ENCODE measurements at places on chromosomes 5 and 9. TPM values are rescaled to one million over a fixed set of nuclear protein-coding genes. Genes with fewer than 3 reads are reported as not detected.

The BSPRY gene
- not detected for total RNA-seq

The PDE6A gene
- not detected for total RNA-seq

The RNF183 gene
- total RNA-seq, result not detected

The NKD2 gene
- total RNA-seq, result not detected

The RAI14 gene
- total RNA-seq, result not detected

The EIF4E1B gene
- total RNA-seq, result not detected

The FUT7 gene
- 0.27 TPM for total RNA-seq

The OCLN gene
- total RNA-seq, result 6.2 TPM

The MXD3 gene
- 19.9 TPM for total RNA-seq

The SLC45A2 gene
- total RNA-seq, result 0.40 TPM

The PCDHA1 gene
- total RNA-seq, result not detected

- DNase-seq, result no peak
Observed at GRCh38 chr5:77396017-77396416, 96.1 kb downstream of the WDR41 start.

GRCh38 chr5:171155621-171156020, 153.4 kb upstream of the TLX3 start:
- DNase-seq, result no peak

- no peak for DNase-seq
Observed at GRCh38 chr9:94287877-94288513, 28.9 kb downstream of the ZNF169 start.

GRCh38 chr9:85321561-85321960, 420.2 kb downstream of the AGTPBP1 start:
- no peak for DNase-seq

- DNase-seq, result no peak
Observed at GRCh38 chr9:16726029-16726428, 144.4 kb downstream of the BNC2 start.

- DNase-seq, result no peak
Observed at GRCh38 chr5:160545832-160546231, 124.2 kb downstream of the PTTG1 start.

DNA sequence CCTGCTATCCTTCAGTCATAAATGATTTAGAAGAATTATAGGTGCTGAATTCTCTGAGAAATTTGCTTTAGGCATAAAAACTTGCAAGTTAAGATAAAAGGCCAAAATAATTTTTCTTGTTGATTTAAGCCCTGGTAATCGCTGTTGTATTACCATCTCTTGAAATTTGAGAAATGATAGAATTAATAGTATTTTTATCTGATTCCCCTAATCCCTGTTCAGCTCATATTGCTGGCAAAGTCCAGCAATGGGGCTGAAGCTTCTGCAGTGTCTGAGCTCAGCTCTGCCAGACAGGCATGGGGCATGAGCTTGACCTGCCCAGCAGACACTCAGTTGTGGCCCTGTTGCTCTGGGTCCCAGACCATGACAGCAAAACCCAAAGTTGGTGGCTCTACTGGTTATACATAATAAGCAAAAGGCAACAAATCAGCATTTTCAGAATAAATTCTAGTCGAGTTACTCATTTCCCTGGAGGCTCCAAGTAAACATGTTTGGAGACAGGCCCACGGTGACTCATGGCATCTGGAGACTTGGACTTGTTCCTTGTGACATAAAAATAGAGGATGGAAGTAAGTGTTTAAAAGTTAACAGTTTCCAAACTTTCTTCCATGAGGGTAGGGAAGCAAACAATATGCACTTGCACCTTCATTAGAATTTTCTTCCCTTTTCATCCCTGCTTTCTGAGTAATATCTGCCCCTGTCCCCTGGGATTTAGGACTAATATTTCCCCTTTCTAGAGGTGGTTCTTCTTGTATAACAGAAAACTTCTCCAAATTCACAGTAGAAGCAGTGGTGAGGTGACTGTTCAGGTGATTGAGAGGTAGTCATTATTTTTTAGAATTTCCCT, 60.2 kb upstream of the SLC2A8 start:
- no peak for DNase-seq

- DNase-seq, result no peak
Observed at GRCh38 chr9:8694983-8695588, 895.5 kb upstream of the DMAC1 start.

DNA sequence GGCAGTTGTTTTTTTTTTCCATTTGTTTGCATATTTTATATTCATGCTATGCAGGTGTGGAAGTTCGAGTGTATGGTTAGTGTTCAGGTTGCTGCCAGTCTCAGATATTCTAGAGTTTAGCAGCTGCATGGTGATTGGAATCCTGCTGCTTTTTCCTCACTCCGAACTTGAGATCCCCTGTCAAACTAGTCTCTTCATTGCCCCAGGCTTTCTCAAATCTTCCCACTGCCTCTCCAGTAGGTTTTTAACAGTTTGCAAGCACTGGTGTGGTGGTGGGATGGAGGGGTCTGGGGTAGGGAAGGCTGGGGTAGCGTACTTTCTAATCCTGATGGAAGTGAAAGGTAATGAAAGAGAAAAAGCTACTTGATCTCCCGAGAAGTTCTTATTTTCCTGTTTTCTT, 112.9 kb downstream of the CHSY3 start:
- DNase-seq, result no peak

- no peak for DNase-seq
Observed at GRCh38 chr5:155699385-155699784, 627.6 kb upstream of the SGCD start.

GRCh38 chr5:32780508-32780919, 69.4 kb downstream of the NPR3 start:
- DNase-seq, result no peak

- no peak for DNase-seq
Observed at GRCh38 chr9:126386776-126387175, 60.1 kb downstream of the MVB12B start.

DNA sequence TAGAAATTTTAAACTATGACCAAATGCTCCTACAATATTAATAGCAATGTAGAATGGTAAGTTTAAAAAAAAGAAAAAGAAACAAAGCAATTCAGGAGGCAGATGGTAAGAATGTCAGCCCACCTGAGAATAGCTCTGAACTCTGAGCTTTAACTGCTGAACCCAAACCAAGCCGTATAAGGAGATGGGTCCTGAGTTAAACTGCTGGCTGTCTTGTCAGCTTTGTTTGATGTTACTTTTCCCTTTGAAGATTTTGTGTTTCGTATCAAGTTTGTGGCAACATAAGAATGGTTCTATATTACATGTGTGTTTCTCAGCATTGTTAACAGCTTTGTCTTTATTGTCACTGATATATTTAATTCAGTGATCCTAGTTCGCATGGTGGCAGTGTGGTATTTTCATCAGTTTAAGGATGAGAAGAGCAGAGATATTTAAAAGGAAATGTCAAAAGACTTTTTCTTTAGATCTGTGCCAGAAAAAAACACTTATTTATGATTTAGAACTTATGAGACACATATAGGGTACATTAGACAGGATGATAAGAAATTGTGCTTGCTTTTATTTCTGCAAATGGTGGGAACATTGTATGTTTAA, 390.1 kb downstream of the CCDC171 start:
- no peak for DNase-seq

DNA sequence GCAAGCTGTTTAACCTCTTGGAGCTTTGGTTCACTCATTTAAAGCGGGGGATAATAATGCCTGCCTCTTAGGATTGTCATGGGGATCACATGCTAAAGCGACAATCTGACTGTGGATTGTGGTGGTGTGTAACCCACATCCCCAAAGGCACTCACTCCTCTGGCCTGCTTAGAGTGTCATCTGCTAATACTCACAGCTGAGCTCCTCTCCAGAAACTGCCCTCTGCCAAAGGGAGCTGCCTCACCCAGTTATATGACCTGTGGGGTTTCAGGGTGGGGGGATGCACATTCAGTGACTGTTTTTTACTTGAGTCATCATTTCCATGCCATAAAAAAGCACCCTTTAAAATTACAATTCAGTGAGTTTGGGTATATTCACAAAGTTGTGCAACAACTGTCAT, 110.0 kb upstream of the SPOCK1 start:
- no peak for DNase-seq

DNA sequence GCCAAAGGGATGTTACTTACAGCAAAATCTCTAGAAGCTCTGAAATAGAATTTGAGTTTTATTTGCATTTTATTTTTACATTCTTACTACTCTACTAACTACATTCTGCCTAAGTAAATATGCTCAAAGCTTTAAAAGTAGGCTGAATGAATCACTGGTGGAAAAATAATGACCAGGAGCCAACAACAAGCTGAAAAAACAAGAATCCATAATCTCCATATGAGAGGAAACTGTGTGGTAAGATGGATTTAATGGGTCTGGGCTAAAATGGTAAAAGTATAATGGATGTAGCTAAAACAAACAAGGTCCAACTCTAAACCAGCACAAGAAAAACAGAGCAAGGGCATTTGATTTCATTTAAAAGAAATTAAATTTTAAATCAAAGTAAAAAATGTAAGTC, 525.8 kb upstream of the FTMT start:
- no peak for DNase-seq

DNA sequence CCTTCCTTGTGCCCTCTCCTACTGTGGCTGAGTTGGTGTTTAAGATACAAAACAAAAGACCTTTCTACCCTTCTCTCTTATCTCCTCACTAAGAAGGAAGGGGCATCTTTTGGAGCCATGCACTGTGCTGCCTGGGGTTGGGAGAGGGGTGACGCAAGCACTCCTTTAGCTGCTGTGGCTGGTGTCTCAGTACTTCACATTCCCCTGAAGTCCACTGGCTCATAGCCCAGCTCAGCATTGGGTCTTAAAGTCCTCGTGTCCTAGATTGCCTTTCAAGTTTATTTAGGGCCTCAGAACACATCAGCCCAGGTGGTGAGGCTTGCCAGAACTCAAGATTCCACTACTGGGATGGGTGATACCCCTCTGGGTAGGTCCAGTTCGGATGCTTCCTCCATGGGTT, 325.9 kb upstream of the CYLC2 start:
- DNase-seq, result no peak

- no peak for DNase-seq
Observed at GRCh38 chr5:108753331-108753730, 5.6 kb downstream of the FER start.

- DNase-seq, result no peak
Observed at GRCh38 chr9:122218071-122218934, 10.5 kb downstream of the LHX6 start.

DNA sequence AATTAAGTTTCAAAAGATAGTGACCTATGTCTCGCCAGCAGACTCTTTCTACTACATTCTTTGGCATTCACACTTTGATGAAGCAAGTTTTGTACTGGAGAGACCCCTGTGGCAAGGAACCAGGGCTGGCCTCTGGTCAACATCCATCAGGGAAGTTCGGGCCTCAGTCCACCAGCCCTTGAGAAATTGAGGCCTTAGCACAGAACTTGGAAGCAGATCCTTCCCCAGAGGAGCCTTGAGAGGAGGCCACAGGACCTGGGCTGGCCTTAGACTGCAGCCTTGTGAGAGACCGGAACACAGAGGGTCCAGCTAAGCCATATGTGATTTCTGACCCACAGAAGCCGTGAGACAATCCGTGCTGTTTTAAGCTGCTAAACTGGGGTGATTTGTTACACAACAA, 317.9 kb downstream of the ZSWIM6 start:
- DNase-seq, result no peak

DNA sequence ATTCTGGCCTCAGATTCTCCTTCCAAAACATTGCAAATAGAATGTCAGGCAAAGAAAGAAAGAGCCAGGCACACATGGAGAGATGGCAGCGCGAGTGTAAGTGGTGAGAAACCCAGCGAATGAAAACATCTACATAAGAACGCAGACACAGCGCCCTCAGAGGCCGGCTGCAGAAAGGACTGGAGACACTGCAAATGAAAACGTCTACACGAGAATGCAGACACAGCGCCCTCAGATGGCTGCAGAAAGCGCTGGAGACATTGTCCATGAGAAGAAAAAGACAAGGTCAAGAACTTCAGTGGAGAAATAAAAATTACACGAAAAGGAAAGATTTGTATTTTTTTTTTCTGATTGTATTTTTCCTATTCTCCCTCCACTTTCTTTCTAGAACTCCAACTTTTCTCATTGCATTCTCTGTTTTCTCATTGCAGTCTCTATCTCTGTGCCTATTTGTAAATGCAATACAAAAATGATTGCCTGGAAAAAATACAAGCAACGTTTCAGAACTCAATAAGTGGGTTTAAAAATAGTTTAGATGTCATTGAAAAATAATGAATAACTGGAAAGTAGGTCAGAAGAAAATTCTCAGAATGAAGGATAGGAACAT, 117.9 kb upstream of the LPCAT1 start:
- DNase-seq, result peak; percentile 60

- DNase-seq, result no peak
Observed at GRCh38 chr9:26524267-26524666, 368.3 kb downstream of the CAAP1 start.

DNA sequence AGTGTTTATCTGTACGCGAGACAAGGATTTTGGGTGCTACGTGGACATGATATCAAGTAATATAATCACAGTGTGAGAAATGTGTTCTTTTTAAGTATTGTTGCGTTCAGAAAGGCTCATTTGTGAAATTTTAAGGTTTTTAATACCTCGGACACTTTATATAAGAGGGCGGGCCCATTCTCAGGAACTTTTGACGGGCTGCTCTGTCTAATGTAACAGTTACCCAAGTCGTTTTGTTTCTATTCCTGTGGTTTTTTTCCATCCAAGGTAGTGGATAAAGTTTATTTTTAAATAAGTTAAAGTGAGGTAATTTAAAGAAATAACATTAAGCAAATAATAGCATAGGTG, 525 bp downstream of the SRP19 start:
- no peak for DNase-seq

- no peak for DNase-seq
Observed at GRCh38 chr5:97022898-97023297, 87.0 kb downstream of the LNPEP start.

DNA sequence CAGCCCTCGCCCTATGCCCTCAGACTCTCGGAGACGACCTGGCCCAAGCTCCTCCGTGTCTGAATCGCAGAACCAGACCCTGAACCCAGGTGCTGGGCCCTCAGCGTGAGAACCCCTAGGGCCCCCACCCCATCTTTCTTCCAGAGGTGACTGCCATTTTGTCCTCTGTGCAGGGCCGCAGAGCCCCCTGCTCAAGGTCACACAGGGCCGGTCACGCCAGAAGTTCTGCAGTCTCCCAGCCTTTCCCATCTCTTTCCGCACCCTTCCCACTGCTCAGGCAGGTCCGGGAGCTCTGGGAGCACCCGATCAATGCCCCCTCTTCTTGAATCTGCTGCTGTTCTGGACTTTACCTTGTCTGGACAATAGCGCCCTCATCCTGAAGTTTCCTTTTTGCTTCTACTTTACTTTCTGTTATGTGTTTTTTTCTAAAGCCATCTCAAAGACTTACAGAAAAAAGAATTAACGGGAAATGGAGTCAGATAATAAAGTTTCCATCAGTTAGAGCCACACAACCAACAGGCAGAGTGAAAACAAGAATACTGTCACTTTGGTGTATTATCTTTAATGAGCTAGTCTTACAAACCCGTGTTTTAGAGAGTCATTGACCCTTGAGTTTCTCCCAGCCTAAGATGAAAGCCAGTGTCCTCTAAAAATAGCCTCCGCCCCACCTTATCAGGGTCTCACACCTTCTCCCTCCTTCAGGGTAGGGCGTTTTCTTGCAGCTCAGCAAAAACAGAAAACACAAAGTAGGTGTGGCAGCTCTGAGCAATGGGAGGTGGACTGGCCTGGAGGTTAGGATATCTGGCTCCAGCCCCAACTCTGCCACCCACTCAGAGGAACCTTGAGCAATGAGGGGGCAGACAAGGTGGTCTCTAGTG, 1.8 kb downstream of the TMOD1 start:
- DNase-seq, result no peak
